ENCODE measurements at places on chromosomes 2 and 18.

DNA sequence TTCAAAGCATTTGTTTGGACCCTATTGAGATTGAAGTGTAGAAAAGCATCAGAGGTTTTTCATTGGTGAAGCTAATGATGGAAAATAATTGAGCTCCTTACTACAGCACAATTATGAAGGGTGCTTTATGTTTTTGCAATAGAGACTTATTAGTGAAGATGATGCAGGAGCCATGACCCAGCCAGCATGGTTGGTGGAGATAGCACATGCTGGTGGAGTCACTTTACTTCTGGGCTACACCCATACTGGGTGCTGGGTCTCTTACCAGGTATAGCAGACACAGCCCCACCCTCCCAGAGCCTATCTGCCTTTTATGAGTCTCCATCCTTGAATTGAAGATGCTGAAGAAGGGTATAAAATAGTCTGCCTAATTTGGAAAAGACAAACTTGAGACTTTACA lies 3.6 kb downstream of the ACP1 start:
- no peaks in the 10 kb centered on the region for H3K27me3 ChIP-seq
- H3K36me3 ChIP-seq: peaks cover 11% of the 10 kb centered on the region
- no peak overlapping the region for H3K4me3 ChIP-seq
- no peak overlapping the region for H3K27ac ChIP-seq

- DNase-seq: no peak
- no peaks in the 10 kb centered on the region for H3K27me3 ChIP-seq
- no peak overlapping the region for H3K27ac ChIP-seq
- peaks cover 20% of the 10 kb centered on the region for H3K36me3 ChIP-seq
Measured at GRCh38 chr18:76374330-76375281, 120.4 kb downstream of the ZNF516 start.

DNA sequence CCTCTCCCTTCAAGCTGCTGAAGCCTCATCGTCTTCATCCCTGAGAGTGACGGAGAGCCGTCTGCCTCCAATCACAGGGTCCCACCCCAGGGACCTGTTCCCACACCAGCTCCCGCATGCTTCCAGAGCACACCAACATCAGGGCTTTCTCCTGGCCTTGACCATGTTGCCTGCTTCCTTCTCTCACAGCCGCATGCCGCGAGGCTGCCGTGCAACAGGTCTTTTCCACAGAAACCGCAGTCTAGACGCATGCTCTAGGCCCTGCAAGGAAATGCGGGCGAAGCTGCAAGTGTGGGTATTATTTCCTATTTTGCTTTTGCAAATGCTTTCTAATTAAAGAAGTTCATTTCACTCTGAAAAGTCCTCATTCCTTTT lies 277.8 kb downstream of the EIPR1 start:
- H3K36me3 ChIP-seq: no peaks in the 10 kb centered on the region
- no peaks in the 10 kb centered on the region for H3K27me3 ChIP-seq
- H3K27ac ChIP-seq: no peak overlapping the region

- no peak for DNase-seq
- no peaks in the 10 kb centered on the region for H3K36me3 ChIP-seq
- H3K4me3 ChIP-seq: no peak overlapping the region
Measured at GRCh38 chr2:82314836-82315472, 2010.4 kb upstream of the LRRTM1 start.

- H3K36me3 ChIP-seq: no peaks in the 10 kb centered on the region
- H3K4me1 ChIP-seq: no peaks in the 10 kb centered on the region
- no peaks in the 10 kb centered on the region for H3K27me3 ChIP-seq
- DNase-seq: no peak
- H3K4me3 ChIP-seq: no peak overlapping the region
Measured at GRCh38 chr2:45227347-45227746, 218.1 kb upstream of the SIX2 start.

- peak; percentile 98 for DNase-seq
- H3K4me1 ChIP-seq: peaks cover 39% of the 10 kb centered on the region
- no peaks in the 10 kb centered on the region for H3K36me3 ChIP-seq
- peak within 1 kb of the TSS; percentile 65 for H3K4me3 ChIP-seq
- H3K27me3 ChIP-seq: no peaks in the 10 kb centered on the region
Measured at GRCh38 chr18:23503038-23503962, at the start of gene RMC1. Gene RMC1 (plus strand): TSS chr18:23503511. CDS start chr18:23503619, 108 bp downstream.

- no peak overlapping the region for H3K27ac ChIP-seq
- H3K4me1 ChIP-seq: no peaks in the 10 kb centered on the region
- H3K27me3 ChIP-seq: no peaks in the 10 kb centered on the region
- H3K36me3 ChIP-seq: no peaks in the 10 kb centered on the region
Measured at GRCh38 chr2:29401994-29402393, 286.8 kb downstream of the CLIP4 start.

GRCh38 chr18:26806224-26806623 lies 59.3 kb downstream of the AQP4 start:
- H3K27me3 ChIP-seq: no peaks in the 10 kb centered on the region
- no peaks in the 10 kb centered on the region for H3K36me3 ChIP-seq
- no peaks in the 10 kb centered on the region for H3K4me1 ChIP-seq
- H3K27ac ChIP-seq: no peak overlapping the region

GRCh38 chr18:76476665-76477561 lies 18.1 kb downstream of the ZNF516 start:
- H3K4me3 ChIP-seq: peak overlapping the region; percentile 22
- H3K4me1 ChIP-seq: peaks cover 63% of the 10 kb centered on the region
- no peak for DNase-seq
- no peaks in the 10 kb centered on the region for H3K27me3 ChIP-seq
- H3K36me3 ChIP-seq: no peaks in the 10 kb centered on the region

DNA sequence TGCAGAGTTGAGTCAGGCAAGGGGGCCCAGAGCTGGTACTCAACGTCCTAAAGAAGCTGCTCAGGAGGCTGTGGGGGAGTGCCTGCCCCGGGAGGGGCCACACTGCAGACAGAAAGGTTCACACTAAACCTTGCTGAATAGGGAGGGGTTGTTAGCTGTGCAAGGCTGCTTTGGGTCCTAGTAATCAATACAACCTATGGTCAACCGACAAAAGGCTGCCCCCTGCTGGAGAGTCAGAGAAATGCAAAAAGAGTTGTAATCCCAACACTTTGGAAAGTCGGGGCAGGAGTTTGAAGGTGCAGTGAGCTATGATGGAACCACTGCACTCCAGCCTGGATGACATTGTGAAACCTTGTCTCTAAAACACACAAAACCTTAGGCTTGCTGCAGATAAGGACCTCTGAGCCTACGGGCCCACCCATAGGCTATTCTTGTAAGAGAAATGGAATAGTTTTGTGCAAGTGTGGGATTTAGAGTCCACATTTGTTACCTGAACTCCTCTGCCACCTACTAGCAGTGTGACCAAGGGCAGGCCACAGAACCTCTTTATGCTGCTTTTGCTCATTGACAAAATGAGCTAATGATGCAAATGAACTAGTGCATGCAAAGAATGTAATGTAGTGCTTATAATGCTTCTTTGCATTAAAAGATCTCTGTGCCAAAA lies 81.5 kb downstream of the PRPF40A start:
- no peaks in the 10 kb centered on the region for H3K4me1 ChIP-seq
- no peak overlapping the region for H3K27ac ChIP-seq
- H3K36me3 ChIP-seq: peaks cover 44% of the 10 kb centered on the region

DNA sequence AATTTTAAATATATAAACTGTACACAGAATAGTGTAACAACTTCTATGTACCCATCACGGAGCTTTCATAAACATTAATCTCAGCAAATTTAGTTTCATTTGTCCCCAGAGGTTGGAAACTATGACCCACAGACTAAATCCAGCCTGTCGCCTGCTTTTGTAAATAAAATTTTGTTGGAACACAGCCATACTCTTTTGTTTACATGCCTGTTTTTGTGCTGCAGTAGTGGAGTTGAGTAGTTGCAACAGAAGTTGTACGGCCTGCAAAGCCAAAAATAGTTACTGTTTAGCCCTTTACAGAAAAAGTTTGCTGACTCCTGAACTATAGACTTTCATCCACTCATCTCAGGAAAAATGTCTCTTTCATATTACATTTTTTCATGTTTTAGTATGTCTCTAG lies 39.8 kb downstream of the RBM45 start:
- H3K4me3 ChIP-seq: no peak overlapping the region
- no peaks in the 10 kb centered on the region for H3K4me1 ChIP-seq
- H3K27me3 ChIP-seq: no peaks in the 10 kb centered on the region
- no peak for DNase-seq
- no peaks in the 10 kb centered on the region for H3K36me3 ChIP-seq
- H3K27ac ChIP-seq: no peak overlapping the region

- H3K27ac ChIP-seq: peak within 1 kb of the TSS; percentile 91
- H3K4me3 ChIP-seq: peak within 1 kb of the TSS; percentile 95
- peaks cover 51% of the 10 kb centered on the region for H3K4me1 ChIP-seq
- H3K27me3 ChIP-seq: no peaks in the 10 kb centered on the region
Measured at GRCh38 chr2:85132834-85133637, at the start of gene TCF7L1. Gene TCF7L1 (plus strand): TSS chr2:85133392. CDS start chr2:85133685, 293 bp downstream.

- peak overlapping the region; percentile 53 for H3K27ac ChIP-seq
- peaks cover 4% of the 10 kb centered on the region for H3K36me3 ChIP-seq
- peaks cover 21% of the 10 kb centered on the region for H3K4me1 ChIP-seq
- no peaks in the 10 kb centered on the region for H3K27me3 ChIP-seq
- peak overlapping the region; percentile 14 for H3K4me3 ChIP-seq
Measured at GRCh38 chr2:105397025-105397722, 1.7 kb downstream of the FHL2 start.

GRCh38 chr2:47488870-47489584 lies 86.1 kb downstream of the MSH2 start:
- H3K36me3 ChIP-seq: no peaks in the 10 kb centered on the region
- no peak overlapping the region for H3K27ac ChIP-seq
- H3K4me1 ChIP-seq: no peaks in the 10 kb centered on the region
- no peaks in the 10 kb centered on the region for H3K27me3 ChIP-seq
- no peak overlapping the region for H3K4me3 ChIP-seq

DNA sequence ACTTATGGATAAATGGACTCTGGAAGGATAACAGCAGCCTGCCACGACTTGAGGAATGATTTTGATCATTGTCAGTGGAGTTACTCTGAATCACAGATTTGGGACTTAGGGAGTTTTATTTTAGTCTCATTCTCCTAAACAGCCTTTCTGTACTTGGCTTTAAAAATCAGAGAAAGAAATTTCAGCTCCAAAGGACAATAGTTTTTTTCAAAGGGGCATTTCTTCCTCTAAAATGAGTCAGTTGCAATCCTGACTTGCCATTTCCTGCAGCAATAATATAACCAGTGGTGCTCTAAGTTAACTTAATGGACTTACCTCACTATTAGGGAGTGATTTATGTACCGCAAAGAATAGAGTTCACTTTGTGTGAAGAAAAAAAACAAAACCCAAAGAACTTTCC lies 35.1 kb upstream of the MTX2 start:
- no peak for DNase-seq
- no peak overlapping the region for H3K4me3 ChIP-seq
- no peaks in the 10 kb centered on the region for H3K4me1 ChIP-seq
- no peak overlapping the region for H3K27ac ChIP-seq
- no peaks in the 10 kb centered on the region for H3K27me3 ChIP-seq

DNA sequence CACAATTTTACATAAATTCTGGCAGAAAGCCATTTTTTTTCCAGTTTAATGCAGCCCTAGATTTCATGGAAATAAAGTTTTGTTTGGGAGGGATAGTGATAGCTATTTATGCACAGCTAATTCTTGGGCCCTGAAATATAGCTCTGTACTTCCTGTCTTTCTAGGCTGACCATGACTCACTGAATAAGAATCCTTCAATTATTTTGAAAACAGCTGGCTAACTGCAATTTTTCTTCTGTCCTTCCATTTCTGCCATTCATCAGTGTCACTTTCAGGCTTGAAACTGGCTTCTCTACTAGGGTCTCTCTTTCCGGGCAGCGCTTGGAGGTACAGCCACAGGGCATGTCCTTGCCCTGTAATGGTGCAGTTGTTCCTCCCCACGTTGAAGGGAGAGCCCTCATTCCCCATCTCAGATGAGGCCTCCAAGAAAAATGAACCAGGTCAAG lies 97.1 kb upstream of the TMEM178A start:
- no peak overlapping the region for H3K27ac ChIP-seq
- no peaks in the 10 kb centered on the region for H3K36me3 ChIP-seq
- no peak for DNase-seq
- H3K4me1 ChIP-seq: peaks cover 18% of the 10 kb centered on the region
- no peak overlapping the region for H3K4me3 ChIP-seq

GRCh38 chr18:66110607-66111006 lies 359.8 kb downstream of the CDH7 start:
- H3K4me3 ChIP-seq: no peak overlapping the region
- no peaks in the 10 kb centered on the region for H3K4me1 ChIP-seq
- H3K27me3 ChIP-seq: no peaks in the 10 kb centered on the region
- no peak overlapping the region for H3K27ac ChIP-seq

- no peaks in the 10 kb centered on the region for H3K36me3 ChIP-seq
- H3K4me1 ChIP-seq: peaks cover 17% of the 10 kb centered on the region
- no peak for DNase-seq
- H3K4me3 ChIP-seq: no peak overlapping the region
- H3K27me3 ChIP-seq: no peaks in the 10 kb centered on the region
- H3K27ac ChIP-seq: no peak overlapping the region
Measured at GRCh38 chr2:120791243-120791961, 55.7 kb downstream of the GLI2 start.

GRCh38 chr2:204732019-204732418 lies 186.7 kb downstream of the PARD3B start:
- no peaks in the 10 kb centered on the region for H3K27me3 ChIP-seq
- H3K4me1 ChIP-seq: no peaks in the 10 kb centered on the region
- H3K4me3 ChIP-seq: no peak overlapping the region
- DNase-seq: no peak
- H3K27ac ChIP-seq: no peak overlapping the region

- peaks cover 82% of the 10 kb centered on the region for H3K4me1 ChIP-seq
- H3K27me3 ChIP-seq: no peaks in the 10 kb centered on the region
- no peak for DNase-seq
- H3K27ac ChIP-seq: no peak overlapping the region
Measured at GRCh38 chr2:36371928-36372391, 16.4 kb downstream of the CRIM1 start.

GRCh38 chr2:109374548-109375130 lies 239.1 kb downstream of the SEPTIN10 start:
- H3K27ac ChIP-seq: no peak overlapping the region
- H3K36me3 ChIP-seq: peaks cover 8% of the 10 kb centered on the region
- H3K4me3 ChIP-seq: no peak overlapping the region
- no peaks in the 10 kb centered on the region for H3K4me1 ChIP-seq
- DNase-seq: no peak
- no peaks in the 10 kb centered on the region for H3K27me3 ChIP-seq
